Forelimb muscle (tissue), 1 donor: ENCODE measurements at places on chromosomes 2 and 18. TPM values are rescaled to one million over a fixed set of nuclear protein-coding genes. Genes with fewer than 3 reads are reported as not detected.

Gene PLGLB2
- not detected for polyA plus RNA-seq

Gene OSR1
- 15.8 TPM for polyA plus RNA-seq

Gene GPAT2
- 5.6 TPM for polyA plus RNA-seq

Gene GATA6
- 0.91 TPM for polyA plus RNA-seq

Gene ANKRD36B
- 19.9 TPM for polyA plus RNA-seq

Gene MOGAT1
- not detected for polyA plus RNA-seq

Gene IFIH1
- 2.3 TPM for polyA plus RNA-seq

Gene CCL20
- polyA plus RNA-seq: 0.49 TPM

Gene HOXD12
- polyA plus RNA-seq: not detected

Gene MCM6
- 18.9 TPM for polyA plus RNA-seq

Gene MEP1B
- polyA plus RNA-seq: 0.11 TPM

Gene FAP
- polyA plus RNA-seq: 58.1 TPM

Gene GPR55
- polyA plus RNA-seq: 0.04 TPM

Gene NEUROD1
- polyA plus RNA-seq: not detected

Gene TTL
- 37.8 TPM for polyA plus RNA-seq

Gene ITPRID2
- polyA plus RNA-seq: 56.1 TPM

Gene SERPINB3
- not detected for polyA plus RNA-seq

Gene WDR43
- 27.2 TPM for polyA plus RNA-seq
